T-cell (primary cell): ENCODE measurements at places on chromosomes 4 and X. TPM values are rescaled to one million over a fixed set of nuclear protein-coding genes. Genes with fewer than 3 reads are reported as not detected.
A peak's percentile ranks its signal among the peaks of the same experiment; 100 is the strongest.

The CPLX1 gene
- total RNA-seq: 0.73 TPM

- no peaks in the 10 kb centered on the region for H3K36me3 ChIP-seq
- H3K27me3 ChIP-seq: no peaks in the 10 kb centered on the region
- no peak overlapping the region for H3K27ac ChIP-seq
- H3K4me1 ChIP-seq: peaks cover 3% of the 10 kb centered on the region
Measured at GRCh38 chr4:10625131-10625530, 59.4 kb downstream of the CLNK start.

DNA sequence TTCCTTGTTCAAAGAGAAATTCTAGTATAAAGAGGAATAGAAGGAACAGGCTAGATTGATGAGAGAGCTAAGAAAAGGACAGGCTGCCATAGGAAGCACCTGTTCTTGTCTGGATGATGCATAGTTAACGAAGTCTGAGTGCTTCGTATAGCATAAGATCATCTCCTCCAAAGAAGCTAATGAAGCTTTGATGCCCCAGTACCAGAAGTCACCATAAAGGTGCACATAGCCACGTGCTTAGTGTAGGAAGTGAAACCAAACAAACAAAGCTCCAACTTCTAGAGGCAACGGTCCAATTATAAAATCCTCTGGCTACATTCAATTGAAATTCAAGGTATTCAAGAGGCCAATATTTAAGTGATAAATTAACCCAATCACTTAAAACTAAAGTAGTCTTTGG is 31.0 kb downstream of the AFAP1 start:
- no peaks in the 10 kb centered on the region for H3K36me3 ChIP-seq
- H3K27me3 ChIP-seq: no peaks in the 10 kb centered on the region
- no peak overlapping the region for H3K27ac ChIP-seq

The STOX2 gene
- total RNA-seq: not detected

GRCh38 chr4:7344636-7345155 is 90.0 kb downstream of the PSAPL1 start:
- no peak for DNase-seq
- H3K36me3 ChIP-seq: no peaks in the 10 kb centered on the region
- no peaks in the 10 kb centered on the region for H3K27me3 ChIP-seq
- H3K4me3 ChIP-seq: no peak overlapping the region
- H3K4me1 ChIP-seq: no peaks in the 10 kb centered on the region
- H3K27ac ChIP-seq: no peak overlapping the region

- peaks cover 6% of the 10 kb centered on the region for H3K4me1 ChIP-seq
- H3K36me3 ChIP-seq: no peaks in the 10 kb centered on the region
- H3K4me3 ChIP-seq: no peak overlapping the region
- no peak for DNase-seq
- no peak overlapping the region for H3K27ac ChIP-seq
- H3K27me3 ChIP-seq: peaks cover 43% of the 10 kb centered on the region
Measured at GRCh38 chr4:5054532-5054931, 3.3 kb downstream of the STK32B start.

The ETDA gene
- not detected for total RNA-seq

DNA sequence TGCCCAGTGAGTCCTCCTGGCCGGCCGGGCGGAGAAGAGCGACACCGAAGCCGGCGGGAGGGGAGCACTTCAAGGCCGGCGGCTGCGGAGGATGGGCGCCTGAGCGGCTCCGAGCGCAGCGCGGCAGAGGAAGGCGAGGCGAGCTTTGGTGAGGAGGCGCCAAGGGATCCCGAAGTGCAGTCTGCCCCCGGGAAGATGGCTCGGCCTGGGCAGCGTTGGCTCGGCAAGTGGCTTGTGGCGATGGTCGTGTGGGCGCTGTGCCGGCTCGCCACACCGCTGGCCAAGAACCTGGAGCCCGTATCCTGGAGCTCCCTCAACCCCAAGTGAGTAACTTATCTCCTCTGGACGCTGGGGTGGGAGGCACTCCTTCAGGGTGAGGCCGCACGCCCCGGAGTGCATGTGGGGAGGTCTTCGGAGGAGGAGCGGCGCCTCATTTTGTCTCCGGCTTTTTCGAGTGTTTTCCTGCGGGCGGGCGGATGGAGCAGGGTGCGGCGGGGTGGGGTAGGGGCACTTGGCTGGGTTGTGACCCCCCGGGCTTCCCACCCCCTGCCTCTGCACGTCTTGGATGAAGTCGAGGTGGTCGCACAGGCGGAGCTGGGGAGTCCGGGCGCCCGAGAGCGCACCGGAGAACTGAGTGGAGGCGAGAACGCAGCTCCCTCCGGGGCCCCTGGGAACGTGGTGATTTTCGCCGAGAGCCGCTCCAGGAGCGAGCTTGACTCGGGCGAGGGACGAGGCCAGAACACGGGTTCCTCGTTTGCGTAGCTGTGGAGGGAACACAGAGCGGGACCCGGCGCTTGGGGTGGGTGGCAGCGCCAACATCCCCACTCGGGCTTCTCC is 979 bp downstream of the EFNB1 start:
- H3K4me1 ChIP-seq: peaks cover 32% of the 10 kb centered on the region
- peaks cover 7% of the 10 kb centered on the region for H3K27me3 ChIP-seq
- H3K4me3 ChIP-seq: peak overlapping the region; percentile 79
- no peak overlapping the region for H3K27ac ChIP-seq

DNA sequence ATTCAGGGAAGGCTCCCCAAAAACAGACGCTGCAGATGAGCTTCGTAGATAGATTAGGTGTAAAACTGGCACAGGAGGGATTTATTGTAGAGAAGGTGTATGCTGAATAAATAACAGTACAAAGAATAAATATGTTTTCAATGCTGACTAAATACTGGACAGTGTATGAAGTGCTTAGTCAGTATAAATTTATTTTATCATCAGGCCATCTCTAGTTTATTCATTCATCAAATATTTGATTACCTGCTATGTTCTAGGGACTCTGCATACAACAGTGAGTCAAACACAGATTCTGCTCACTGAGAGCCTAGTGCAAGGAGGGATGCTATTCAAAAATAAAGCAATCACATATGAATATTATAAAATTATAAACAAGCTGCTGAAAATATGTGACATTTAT is 63.6 kb upstream of the TSPAN5 start:
- H3K4me3 ChIP-seq: no peak overlapping the region
- no peaks in the 10 kb centered on the region for H3K4me1 ChIP-seq
- H3K36me3 ChIP-seq: no peaks in the 10 kb centered on the region
- H3K27me3 ChIP-seq: no peaks in the 10 kb centered on the region
- DNase-seq: no peak

The TNIP2 gene
- 59.1 TPM for total RNA-seq

- H3K4me1 ChIP-seq: no peaks in the 10 kb centered on the region
- no peak for DNase-seq
- no peak overlapping the region for H3K4me3 ChIP-seq
- H3K27ac ChIP-seq: no peak overlapping the region
Measured at GRCh38 chrX:121635141-121635540, 587.7 kb downstream of the GLUD2 start.

The CTAG2 gene
- not detected for total RNA-seq

- H3K27ac ChIP-seq: peak overlapping the region; percentile 0
- H3K4me1 ChIP-seq: peaks cover 9% of the 10 kb centered on the region
- H3K36me3 ChIP-seq: no peaks in the 10 kb centered on the region
- no peaks in the 10 kb centered on the region for H3K27me3 ChIP-seq
- peak; percentile 55 for DNase-seq
Measured at GRCh38 chr4:182808673-182809416, 108.3 kb downstream of the DCTD start.

DNA sequence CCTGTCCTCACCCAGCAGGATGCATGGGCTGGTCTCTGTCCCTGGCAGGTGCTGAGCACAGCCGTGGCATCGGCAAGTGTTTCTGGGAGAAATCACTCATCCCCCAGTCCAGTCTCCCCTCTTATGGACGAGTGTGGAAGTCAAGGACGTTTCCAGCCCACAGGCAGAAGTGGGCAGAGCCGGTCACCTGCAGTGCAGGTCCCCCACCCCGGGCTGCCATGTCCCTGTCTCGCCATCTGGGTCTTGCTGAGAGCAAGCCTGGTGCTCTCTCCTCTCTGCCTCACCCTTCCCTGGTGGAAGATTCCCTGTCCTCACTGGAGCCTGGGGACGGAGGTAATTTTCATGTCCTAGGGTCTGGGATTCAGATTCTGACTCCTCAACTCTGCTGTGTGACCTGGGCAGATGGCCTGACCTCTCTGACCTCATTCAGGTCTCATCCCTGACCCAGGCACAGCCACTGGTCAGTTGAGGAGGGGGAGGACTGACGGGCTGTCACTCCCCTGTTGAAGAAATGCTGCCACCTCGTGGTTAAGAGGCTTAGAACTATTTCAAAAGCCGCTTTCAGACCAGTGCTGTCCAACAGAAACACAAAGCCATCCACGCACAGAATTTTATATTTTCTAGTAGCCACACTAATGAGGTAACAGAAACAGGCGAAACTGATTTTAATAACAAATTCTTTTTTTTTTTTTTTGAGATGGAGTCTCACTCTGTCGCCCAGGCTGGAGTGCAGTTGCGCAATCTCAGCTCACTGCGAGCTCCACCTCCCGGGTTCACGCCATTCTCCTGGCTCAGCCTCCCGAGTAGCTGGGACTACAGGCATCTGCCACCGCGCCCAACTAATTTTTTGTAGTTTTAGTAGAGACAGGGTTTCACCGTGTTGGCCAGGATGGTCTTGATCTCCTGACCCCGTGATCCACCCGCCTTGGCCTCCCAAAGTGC is 1.8 kb downstream of the CPZ start:
- peaks cover 67% of the 10 kb centered on the region for H3K27me3 ChIP-seq
- no peak overlapping the region for H3K27ac ChIP-seq
- H3K4me1 ChIP-seq: no peaks in the 10 kb centered on the region
- DNase-seq: no peak

DNA sequence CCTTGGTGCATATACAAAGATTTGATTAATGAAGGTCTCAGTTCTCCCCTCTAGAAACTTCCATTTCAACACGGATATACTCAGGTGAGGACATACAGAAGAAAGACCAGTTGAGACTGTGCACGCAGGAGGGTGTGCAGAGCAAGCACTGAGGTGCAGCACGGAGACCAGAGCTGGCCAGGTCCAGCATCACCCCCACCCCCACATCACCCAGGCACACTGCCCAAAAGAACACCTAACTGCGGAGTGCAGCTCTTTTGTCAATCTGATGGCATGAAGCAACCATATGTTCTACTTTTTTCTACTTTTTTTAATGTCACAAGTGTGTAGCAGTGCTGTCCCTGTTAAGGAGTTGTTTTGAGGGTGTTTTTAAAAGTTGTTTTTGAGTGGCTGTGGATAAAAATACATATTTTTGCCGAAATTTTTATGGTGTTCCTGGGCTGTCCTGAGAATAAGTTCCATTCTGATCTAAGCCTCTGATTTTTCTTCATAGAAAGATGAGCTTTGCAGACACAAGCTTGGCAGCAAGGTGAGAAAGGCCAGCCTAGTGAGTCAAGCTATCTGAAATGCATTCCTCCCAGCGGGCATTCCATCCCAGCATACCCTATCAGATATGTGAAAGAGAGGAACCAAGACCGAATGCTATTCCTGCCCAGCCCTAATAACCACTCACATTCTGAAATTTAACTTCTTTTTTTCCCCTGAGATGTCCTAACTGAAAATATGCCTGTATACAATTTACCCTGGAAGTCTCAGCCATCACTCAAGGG is 173.7 kb downstream of the PTTG2 start:
- H3K27me3 ChIP-seq: no peaks in the 10 kb centered on the region
- no peak overlapping the region for H3K4me3 ChIP-seq
- no peak for DNase-seq
- peaks cover 38% of the 10 kb centered on the region for H3K4me1 ChIP-seq
- H3K36me3 ChIP-seq: peaks cover 34% of the 10 kb centered on the region

The TMPRSS11D gene
- total RNA-seq: not detected

The CXCL8 gene
- total RNA-seq: 0.68 TPM

The IL2 gene
- total RNA-seq: 3.2 TPM

DNA sequence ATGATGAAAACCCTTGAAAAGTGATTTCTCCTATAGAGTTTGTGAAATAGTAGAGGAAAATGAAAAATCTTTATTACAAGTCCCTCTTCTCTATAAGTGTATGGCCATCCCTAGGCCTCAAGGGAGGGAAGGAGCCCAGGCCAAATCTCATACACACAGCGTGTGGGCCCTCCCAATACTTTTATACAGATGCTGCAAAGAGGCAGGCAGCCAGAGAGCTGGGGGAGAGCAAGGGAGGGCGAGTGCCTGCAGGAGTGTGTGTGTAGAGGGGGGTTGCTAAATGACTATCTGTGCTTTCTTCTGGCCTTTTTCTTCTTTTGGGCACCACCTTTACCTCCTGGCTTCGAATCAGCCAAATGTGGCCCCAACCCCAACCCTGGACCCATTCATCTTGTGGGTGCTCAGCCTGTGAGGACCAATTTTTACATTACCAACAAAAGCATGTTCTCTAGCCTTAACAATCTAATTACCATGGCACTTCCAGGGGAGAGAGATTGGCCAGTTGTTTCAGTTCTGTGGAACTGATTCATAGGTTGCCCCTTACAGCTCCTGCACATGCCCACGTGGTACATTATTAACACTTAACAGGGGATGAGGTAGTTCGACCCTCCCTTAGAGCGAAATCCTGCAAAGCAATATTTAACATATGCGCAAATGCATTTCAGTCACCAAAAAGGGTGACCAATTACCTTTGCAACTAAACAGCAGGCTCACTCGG is 2.0 kb downstream of the GPC3 start:
- no peak for DNase-seq
- H3K27ac ChIP-seq: no peak overlapping the region
- no peak overlapping the region for H3K4me3 ChIP-seq
- H3K36me3 ChIP-seq: no peaks in the 10 kb centered on the region

DNA sequence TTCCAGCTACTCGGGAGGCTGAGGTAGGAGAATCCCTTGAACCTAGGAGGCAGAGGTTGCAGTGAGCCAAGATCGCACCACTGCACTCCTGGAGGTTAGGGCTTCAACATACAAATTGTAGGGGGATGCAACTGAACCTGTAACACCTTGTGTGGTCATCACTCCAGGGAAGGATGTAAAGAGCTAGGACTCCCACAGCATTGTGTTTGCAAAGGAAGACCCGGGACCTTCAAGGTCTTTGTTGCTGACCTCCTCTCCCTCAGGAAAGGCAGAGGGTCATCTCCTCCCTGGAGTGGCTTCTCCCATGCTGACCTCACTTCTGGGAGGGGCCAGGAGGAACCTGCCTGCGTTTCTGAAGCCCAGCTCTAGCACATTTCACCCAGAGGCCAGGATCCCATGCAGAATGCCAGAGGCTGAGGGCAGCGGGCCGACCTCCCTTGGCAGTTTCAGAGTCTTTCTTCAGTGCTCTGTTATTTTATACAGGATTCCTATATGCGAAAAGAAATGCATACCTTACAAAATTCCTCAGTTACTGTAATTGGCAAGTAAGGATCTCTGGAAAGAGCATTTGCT is 80.2 kb downstream of the HTRA3 start:
- H3K4me3 ChIP-seq: no peak overlapping the region
- H3K4me1 ChIP-seq: no peaks in the 10 kb centered on the region
- H3K27me3 ChIP-seq: peaks cover 43% of the 10 kb centered on the region
- H3K36me3 ChIP-seq: no peaks in the 10 kb centered on the region

GRCh38 chr4:6367371-6367851 is 97.8 kb downstream of the WFS1 start:
- H3K27ac ChIP-seq: no peak overlapping the region
- H3K4me3 ChIP-seq: no peak overlapping the region
- no peaks in the 10 kb centered on the region for H3K27me3 ChIP-seq
- DNase-seq: no peak
- H3K4me1 ChIP-seq: no peaks in the 10 kb centered on the region
- H3K36me3 ChIP-seq: no peaks in the 10 kb centered on the region
